T-helper 17 cell (primary cell): ENCODE measurements at places on chromosomes 11 and 22.
A peak's percentile ranks its signal among the peaks of the same experiment; 100 is the strongest.

- no peak for DNase-seq
- no peak overlapping the region for H3K4me3 ChIP-seq
- peaks cover 13% of the 10 kb centered on the region for H3K4me1 ChIP-seq
Measured at GRCh38 chr11:14111496-14111895, 149.0 kb downstream of the SPON1 start.

DNA sequence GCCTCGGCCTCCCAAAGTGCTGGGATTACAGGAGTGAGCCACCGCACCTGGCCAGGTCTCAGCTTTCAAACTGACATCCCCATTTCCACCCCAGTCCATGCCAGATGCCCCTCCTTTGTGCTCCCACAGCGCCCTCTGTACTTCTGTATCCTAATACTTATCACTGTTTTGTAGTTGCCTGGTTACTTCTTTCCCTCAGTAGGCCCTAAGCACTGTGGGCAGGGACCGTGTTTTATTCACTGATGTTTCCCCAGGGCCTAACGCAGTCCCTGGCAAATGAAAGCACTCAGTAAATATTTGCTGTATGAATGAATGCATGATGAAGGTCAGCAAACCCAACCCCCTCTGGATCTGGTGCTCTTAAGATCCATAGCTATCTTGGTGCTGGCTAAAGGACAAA, 2.2 kb upstream of the TRIM3 start:
- no peak overlapping the region for H3K4me3 ChIP-seq
- peaks cover 6% of the 10 kb centered on the region for H3K36me3 ChIP-seq
- H3K27ac ChIP-seq: peak overlapping the region; percentile 66
- no peaks in the 10 kb centered on the region for H3K27me3 ChIP-seq
- H3K4me1 ChIP-seq: peaks cover 30% of the 10 kb centered on the region
- no peak for DNase-seq

GRCh38 chr11:4664183-4664582, 20.4 kb downstream of the OR51E1 start:
- H3K36me3 ChIP-seq: no peaks in the 10 kb centered on the region
- H3K27me3 ChIP-seq: peaks cover 34% of the 10 kb centered on the region
- H3K4me3 ChIP-seq: no peak overlapping the region
- no peaks in the 10 kb centered on the region for H3K4me1 ChIP-seq
- DNase-seq: no peak
- no peak overlapping the region for H3K27ac ChIP-seq

GRCh38 chr11:120337355-120338106, 1.3 kb downstream of the ARHGEF12 start:
- peaks cover 40% of the 10 kb centered on the region for H3K27me3 ChIP-seq
- H3K27ac ChIP-seq: peak overlapping the region; percentile 62
- H3K4me3 ChIP-seq: peak overlapping the region; percentile 93
- H3K4me1 ChIP-seq: peaks cover 24% of the 10 kb centered on the region
- H3K36me3 ChIP-seq: no peaks in the 10 kb centered on the region

GRCh38 chr22:17336061-17336460, 33.2 kb upstream of the CECR2 start:
- H3K4me1 ChIP-seq: peaks cover 3% of the 10 kb centered on the region
- no peaks in the 10 kb centered on the region for H3K36me3 ChIP-seq
- DNase-seq: no peak
- no peak overlapping the region for H3K4me3 ChIP-seq
- H3K27ac ChIP-seq: no peak overlapping the region

DNA sequence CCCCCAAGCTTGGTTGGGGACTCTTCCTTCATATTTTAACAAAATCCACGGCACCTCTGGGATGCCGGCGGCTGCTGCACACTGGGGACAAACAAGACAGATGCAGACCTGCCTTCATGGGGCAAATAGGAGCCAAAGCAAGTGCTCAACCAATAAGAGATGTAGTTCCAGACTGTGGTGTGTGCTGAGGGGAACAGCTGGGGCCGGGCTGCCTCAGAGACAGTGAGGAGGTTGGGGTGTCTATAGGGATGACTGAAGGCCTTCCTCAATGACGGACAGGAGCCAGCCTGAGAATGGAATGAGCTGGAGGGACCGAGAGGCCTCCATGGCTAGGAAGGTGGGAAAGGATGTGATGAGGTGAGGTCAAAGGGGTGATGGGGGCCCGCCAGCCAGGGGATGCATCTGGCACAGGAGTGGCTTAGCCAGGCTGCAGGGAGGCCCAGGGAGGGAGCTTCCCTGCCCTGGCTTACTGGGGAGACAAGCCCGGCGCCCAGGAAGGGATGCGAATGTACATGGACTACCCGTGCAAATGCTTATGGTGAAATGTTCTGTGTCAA, 10.3 kb upstream of the CTSD start:
- H3K27ac ChIP-seq: peak overlapping the region; percentile 61
- H3K4me3 ChIP-seq: no peak overlapping the region
- H3K27me3 ChIP-seq: no peaks in the 10 kb centered on the region
- H3K4me1 ChIP-seq: peaks cover 24% of the 10 kb centered on the region
- DNase-seq: no peak

GRCh38 chr11:108069947-108070346, 51.4 kb upstream of the ACAT1 start:
- peak overlapping the region; percentile 84 for H3K27ac ChIP-seq
- no peak overlapping the region for H3K4me3 ChIP-seq
- peaks cover 14% of the 10 kb centered on the region for H3K4me1 ChIP-seq
- peaks cover 2% of the 10 kb centered on the region for H3K36me3 ChIP-seq

DNA sequence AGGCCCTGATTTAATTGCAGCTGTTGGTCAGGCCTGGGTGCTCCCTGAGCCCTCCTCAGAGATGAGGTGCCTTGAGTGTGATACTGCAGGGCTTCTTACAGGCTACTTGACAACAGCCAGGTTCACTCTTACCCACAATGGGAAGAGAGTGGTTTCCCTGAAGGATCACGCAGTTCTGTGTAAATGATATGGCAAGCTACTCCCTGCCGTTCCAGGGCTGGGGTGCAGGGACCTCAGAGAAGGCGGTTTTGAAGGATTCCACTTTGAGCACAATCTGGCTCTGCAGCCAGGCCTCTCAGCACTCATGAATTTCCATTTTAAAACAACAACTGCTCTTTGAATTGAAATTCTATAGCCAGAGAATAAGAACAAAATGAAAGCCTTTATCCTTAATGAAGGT, 92.9 kb downstream of the SLC17A6 start:
- no peak overlapping the region for H3K27ac ChIP-seq
- peaks cover 33% of the 10 kb centered on the region for H3K27me3 ChIP-seq
- peaks cover 11% of the 10 kb centered on the region for H3K4me1 ChIP-seq

DNA sequence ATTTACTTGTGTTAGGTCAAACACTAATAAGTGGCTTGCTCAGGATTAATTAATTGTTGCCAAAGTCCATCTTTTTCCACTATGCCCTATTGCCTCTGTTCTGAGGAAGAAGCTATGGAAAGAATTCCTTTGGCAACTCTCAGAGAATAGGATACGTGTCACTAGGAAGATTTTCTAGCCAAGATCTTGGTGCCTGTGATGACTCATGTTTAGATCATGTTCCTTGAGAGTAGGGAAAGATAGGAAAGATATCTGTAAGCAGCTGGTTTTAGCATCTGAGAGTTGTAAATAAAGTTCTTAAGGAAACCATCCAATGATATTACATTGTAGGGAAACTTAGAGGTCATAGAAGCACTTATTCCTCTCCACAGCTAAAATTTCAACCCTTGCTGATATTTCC, 15.7 kb downstream of the SLN start:
- no peaks in the 10 kb centered on the region for H3K4me1 ChIP-seq
- no peak overlapping the region for H3K27ac ChIP-seq
- H3K36me3 ChIP-seq: no peaks in the 10 kb centered on the region

DNA sequence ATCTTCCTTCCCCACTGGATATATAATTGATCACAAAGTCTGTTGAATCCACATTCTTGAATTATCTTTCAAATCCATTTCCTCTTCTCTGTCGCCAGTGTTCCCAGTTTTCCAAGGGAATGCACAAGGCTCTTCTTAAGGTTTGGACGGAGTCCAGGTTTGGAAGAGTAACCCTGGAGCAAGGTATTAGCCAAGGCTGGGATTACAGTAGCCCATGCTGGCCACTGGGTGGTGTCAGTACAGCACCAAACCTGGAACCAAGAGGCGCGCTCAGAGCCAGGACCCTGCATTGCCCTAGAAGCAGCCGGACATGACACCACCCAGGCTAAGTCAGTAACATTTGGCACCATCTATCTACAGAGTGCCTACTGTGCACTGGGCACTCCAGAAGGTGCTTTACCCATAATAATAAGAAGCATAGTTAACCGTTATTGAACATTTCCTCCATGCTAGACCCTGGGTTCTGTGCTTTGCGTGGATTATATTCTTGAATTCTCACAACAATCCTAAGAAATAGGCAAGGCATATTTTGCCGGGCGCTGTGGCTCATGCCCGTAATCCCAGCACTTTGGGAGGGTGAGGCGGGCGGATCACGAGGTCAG, 48.0 kb upstream of the CLPB start:
- peaks cover 25% of the 10 kb centered on the region for H3K27me3 ChIP-seq
- no peak overlapping the region for H3K4me3 ChIP-seq
- H3K27ac ChIP-seq: no peak overlapping the region
- H3K36me3 ChIP-seq: peaks cover 2% of the 10 kb centered on the region

GRCh38 chr22:36588285-36588684, 59.3 kb upstream of the EIF3D start:
- H3K27ac ChIP-seq: no peak overlapping the region
- DNase-seq: no peak
- H3K4me3 ChIP-seq: no peak overlapping the region
- H3K27me3 ChIP-seq: peaks cover 67% of the 10 kb centered on the region
- peaks cover 6% of the 10 kb centered on the region for H3K36me3 ChIP-seq

DNA sequence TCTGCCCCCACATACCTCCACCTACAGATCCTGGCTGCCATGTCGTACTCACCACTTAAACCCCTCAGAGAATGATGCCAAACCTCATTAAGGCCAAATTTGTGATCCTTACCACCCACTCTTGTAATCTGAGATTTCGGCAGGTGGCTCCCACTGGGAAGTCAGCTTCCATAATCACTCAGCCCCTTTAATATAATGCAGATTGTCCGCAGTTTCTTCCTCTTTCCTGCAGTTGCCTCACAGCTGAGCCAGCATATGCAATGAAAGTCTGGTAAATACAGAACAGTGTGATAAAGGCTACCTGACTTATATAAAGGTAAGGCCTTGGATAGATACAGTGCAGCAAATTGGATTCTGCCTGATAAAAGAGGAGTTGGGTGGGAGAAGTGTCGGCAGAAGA, 515.2 kb upstream of the TENM4 start:
- no peak overlapping the region for H3K4me3 ChIP-seq
- no peak for DNase-seq
- no peak overlapping the region for H3K27ac ChIP-seq
- H3K36me3 ChIP-seq: no peaks in the 10 kb centered on the region
- H3K27me3 ChIP-seq: no peaks in the 10 kb centered on the region
- no peaks in the 10 kb centered on the region for H3K4me1 ChIP-seq

DNA sequence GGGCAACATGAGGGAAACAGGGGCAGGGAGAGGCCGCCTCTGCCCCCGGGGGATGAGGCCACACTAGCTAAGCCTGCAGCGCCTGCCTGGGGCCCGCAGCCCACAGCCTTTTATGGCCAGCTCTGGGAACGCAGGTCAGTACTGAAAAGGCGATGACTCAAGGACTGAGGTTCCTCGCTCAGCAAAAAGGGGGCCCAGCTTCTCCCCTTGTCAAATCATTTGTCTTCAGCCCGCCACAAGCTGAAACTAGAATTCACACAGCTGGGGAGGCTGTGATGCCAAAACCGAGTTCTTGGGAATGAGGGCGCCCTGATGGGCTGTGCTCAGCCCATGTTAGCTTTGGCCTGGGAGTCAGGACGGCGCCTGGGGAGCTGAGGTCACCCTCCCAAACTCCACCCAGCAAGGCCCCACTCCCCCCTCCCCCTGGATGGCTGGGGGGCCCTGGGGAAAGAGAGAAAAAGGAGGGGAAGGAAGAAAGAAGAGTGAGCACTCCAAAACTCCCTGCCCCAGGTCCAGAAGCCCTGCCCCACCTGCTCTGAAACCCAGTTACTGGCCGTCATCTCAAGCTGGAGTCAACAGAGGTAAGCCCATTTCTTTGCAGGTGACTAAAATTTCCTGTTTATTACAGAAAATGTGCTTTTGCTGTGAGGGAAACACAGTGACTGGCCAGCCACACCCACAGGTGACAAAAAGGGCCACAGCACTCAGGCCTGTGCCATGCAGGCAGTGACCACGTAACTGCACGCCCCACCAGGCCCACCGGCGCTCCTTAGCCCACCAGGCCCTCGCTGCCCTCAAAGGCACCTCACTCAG, 13.7 kb downstream of the EHD1 start:
- peak overlapping the region; percentile 98 for H3K27ac ChIP-seq
- peaks cover 66% of the 10 kb centered on the region for H3K4me1 ChIP-seq
- no peaks in the 10 kb centered on the region for H3K27me3 ChIP-seq
- peaks cover 3% of the 10 kb centered on the region for H3K36me3 ChIP-seq
- DNase-seq: no peak

GRCh38 chr11:18352581-18352980, 30.2 kb downstream of the GTF2H1 start:
- H3K27me3 ChIP-seq: no peaks in the 10 kb centered on the region
- no peak for DNase-seq
- H3K27ac ChIP-seq: peak overlapping the region; percentile 41
